ENCODE measurements at places on chromosomes 4 and X.

GRCh38 chrX:120308959-120309872, 2.0 kb downstream of the TMEM255A start:
- peak; percentile 15 for DNase-seq

- DNase-seq = no peak
Observed at GRCh38 chr4:80225595-80225994, 28.3 kb downstream of the PRDM8 start.

- DNase-seq = no peak
Observed at GRCh38 chr4:75823812-75824211, 78.4 kb downstream of the PPEF2 start.

DNA sequence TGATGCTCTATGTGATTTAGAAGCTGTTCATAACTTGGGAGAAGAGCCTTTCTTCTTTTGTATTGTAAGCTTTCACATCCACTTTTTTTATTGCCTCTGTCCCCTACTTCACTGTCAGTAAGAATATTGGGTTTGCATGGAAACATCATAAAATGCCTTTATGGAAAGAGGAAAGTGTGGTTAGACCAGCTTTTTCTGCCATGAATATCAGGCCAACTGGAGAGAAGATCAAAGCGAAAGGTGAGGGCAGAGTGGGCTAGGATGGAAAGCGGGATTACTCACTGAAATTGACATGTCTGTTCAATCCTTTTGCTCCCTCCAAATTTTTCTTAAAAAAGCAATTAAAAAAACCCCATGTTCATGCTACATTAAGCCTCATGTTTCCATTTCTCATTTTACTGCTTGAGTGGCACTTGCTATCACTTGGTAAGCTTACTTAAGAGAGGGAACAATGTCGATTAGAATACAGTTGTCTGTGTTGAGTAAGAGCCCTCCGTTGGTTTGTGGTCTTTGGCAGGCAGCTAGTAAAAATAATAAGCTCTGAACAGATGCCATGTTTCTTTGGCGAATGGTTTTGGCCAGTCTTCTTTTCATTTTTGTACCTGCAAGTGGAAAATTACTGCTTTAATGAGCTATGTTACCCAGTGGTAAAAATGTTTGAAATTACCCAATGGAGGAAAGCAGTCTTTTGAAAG, 35.9 kb downstream of the SUPT20HL1 start:
- DNase-seq = no peak

- no peak for DNase-seq
Observed at GRCh38 chr4:124061413-124061812, 651.1 kb downstream of the ANKRD50 start.

DNA sequence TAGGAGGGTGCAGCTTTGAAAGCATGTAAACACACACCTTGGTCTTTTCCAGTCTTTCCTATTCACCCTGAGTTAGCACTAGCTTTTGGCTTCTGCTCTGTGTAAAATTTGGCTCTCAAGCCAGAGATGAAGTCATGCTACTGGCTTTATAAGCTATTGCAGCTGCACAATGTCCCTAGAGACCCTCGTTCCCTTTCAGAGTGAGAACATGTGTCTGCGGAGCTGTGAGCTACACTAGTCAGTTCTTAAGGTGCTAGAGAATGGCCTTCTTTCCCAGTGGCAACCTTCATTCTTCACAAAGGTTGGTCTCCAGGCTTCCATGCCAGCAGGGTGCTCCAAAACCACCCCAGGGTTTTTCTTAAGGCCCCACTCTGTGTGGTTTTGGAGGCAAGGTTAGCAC, 199.1 kb downstream of the SPATA18 start:
- peak; percentile 85 for DNase-seq

DNA sequence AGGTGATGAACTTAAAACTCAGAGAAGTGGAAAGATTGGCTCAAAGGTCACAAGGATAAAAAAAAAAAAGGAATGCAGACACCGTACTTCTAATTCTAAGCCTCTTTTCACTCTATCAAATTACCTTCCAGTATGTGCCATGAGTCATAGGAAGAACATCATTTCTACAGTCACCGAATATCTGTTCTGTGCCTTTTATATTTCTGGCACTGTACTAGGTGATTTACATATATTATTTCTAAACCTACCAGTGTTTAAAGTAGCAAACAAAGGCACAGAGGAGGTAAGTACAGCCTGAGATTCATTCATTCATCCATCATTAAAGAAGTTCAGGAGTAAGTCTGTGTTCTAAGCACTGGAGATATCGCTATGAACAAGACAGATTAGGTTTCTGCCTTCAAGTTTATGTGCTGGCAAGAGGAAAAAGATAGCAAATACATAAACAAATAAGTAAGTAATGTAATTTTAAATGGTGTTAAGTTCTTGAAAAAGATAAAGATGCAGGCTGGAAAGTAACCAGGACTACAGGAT, 65.3 kb downstream of the PALLD start:
- no peak for DNase-seq

- DNase-seq = no peak
Observed at GRCh38 chrX:10602646-10603045, 17.7 kb downstream of the MID1 start.

GRCh38 chr4:44415251-44415650, 33.4 kb downstream of the KCTD8 start:
- no peak for DNase-seq

DNA sequence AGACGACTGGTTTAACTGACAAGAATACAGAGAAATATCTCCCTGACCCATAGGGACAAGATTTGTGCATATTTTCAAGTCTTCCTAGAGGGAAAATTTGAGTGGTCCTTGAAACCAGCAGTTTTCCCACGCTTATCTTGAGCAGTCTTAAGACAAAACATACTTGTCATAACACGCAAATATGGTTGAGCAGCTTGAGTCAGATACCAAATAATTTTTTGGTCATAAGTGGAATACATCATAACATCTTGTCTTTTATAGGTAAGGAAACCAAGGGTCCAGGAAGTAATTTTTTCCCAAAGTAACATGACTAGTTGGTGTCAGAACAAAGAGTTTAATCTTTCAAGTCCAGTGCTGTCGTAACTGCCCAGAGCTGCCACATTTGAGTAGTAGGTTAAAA, 50.5 kb downstream of the MOSPD2 start:
- no peak for DNase-seq

- no peak for DNase-seq
Observed at GRCh38 chr4:159006202-159006601, 96.7 kb upstream of the RAPGEF2 start.

GRCh38 chr4:168667376-168667775, 170.5 kb downstream of the PALLD start:
- DNase-seq = no peak

GRCh38 chrX:107429090-107429489, 20.4 kb upstream of the FRMPD3 start:
- DNase-seq = no peak

DNA sequence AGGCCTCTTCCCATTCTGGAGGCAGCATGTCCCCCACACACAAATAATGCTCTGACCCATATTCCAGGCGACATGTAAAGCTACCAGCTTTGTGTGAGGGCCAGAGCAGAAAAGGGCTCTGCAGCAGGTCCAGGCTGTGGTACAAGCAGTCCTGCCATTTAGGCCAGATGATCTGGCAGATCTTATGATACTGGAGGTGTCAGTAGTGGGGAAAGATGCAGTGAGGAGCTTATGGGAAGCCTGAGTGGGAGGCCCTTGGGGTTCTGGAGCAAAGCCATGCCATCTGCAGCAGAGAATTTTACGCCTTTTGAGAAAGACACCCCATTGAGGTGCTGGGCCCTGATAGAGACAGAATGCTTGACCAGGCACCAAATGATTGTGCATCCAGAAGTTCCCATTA, 7.7 kb downstream of the SYN1 start:
- no peak for DNase-seq

Measured in ascending aorta (tissue), 2 donors.